ENCODE measurements at places on chromosomes 7 and 10.

- DNase-seq: no peak
These were observed 89.1 kb upstream of the SP4 start for GRCh38 chr7:21338728-21339164.

DNA sequence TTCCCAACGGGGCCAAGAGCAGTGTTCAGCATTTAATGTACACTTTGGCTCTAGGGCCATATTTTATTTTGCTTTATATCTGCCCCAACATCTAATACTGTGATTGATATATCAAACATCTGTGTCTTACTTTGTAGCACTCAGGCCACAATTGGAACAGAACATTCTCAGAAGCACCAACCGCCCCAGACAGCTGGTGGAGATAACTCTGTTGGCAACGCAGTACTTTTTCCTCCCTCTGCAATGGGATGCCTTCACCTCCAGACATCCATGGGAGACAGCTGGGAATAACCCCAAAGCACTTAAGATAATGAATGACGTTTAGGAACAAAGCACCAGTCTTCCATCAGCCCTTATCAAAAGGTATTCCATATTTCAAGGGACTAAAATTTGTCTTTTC, 57.4 kb downstream of the PIP4K2A start:
- no peak for DNase-seq

- no peak for DNase-seq
These were observed 650 bp upstream of the SORBS1 start for GRCh38 chr10:95561864-95562177.

DNA sequence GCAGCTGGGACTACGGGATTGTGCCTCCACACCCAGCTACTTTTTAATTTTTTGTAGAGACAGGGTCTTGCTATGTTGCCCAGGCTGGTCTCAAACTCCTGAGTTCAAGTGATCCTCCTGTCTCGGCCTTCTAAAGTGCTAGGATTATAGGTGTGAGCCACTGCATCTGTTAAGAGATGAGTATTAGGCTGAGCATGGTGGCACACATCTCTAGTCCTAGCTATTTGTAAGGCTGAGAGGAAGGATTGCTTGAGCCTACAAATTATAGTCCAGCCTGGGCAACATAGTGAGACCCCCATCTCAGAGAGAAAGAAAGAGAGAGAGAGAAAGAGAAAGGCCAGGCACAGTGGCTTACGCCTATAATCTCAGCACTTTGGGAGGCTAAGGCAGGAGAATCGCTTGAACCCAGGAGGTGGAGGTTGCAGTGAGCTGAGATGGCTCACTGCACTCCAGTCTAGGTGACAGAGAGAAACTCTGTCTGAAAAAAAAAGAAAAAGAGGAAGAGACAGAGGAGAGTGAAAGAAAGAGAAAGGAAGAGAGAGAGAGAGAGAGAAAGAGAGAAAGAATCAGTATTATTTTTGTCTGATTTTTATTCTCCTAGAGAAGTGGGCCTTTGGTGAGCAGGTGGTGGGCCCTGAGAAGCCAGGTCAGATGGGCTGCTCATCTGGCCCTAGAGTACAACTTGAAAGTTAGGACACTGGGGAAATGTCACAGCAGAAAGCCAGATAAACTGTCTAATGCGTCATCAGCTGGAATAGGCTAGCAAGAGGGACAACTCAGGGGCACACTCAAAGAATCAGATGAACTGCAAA, 58.2 kb upstream of the ZRANB1 start:
- no peak for DNase-seq

DNA sequence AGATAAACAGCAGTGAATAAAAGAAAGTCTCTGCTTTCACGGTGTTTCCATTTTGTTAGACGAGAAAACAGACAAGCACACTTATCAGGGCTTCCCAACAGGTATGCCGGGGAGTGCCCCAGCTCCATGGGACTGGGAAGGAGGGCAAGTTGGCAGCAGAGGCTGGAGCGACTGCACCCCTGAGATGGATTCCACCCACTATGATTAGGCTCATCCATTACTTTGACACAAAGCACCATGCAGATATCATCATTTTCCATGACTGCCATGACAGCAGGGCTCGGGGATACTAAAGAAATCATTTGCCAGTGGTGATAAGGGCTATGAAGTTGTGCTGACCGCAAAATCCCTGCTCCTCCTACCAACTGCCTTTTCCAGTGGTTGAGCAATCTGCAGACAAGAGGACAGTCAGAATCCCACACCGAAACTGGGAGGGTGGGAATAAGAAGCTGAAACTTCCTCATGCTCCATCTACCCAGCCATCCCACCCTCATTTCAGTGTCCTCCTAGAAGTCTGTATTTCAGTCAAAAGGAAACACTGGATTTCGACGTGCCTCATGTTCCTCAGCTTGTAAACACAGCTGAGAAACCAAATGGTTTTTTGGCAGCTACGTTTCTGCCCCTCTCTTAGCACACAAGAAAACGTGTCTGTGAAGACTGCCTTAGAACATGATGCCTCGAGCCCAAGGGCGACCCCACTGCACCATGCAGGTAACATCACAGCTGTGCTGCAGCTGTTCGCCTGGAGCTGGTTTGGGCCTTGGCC, 15.5 kb downstream of the CREB3L2 start:
- no peak for DNase-seq

DNA sequence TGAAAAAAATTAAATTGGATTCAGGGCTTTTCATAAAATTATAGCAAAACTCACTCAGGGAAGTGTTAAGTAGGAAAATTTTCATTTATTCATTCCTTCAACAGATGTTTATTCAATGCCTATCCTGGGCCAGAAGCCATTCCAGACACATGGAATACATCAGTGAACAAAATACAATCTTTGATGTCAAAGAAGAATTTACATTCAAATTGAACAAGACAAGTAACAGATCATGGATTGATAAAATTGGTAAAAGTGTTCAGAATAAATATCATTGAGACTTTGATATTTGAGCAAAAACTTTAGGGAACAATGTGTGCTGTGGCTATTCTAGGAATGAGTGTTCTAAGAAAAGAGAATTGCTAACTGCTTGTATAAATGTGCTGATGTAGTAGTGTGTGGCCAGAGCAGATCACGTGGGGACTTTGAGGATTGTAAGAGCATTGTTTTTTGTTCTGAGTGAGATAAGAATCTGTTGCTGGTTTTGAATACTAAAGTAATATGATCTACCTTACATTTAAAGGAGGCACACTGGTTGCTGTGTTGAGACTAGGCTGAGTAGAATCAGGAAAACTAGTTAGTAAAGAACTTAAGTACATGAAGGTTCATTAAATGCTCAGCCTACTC, 957.2 kb downstream of the PCDH15 start:
- DNase-seq: peak; percentile 24

GRCh38 chr10:130485236-130485957, 349.2 kb downstream of the GLRX3 start:
- DNase-seq: no peak

- no peak for DNase-seq
These were observed 105.4 kb upstream of the KMT2E start for GRCh38 chr7:104908636-104909035.

DNA sequence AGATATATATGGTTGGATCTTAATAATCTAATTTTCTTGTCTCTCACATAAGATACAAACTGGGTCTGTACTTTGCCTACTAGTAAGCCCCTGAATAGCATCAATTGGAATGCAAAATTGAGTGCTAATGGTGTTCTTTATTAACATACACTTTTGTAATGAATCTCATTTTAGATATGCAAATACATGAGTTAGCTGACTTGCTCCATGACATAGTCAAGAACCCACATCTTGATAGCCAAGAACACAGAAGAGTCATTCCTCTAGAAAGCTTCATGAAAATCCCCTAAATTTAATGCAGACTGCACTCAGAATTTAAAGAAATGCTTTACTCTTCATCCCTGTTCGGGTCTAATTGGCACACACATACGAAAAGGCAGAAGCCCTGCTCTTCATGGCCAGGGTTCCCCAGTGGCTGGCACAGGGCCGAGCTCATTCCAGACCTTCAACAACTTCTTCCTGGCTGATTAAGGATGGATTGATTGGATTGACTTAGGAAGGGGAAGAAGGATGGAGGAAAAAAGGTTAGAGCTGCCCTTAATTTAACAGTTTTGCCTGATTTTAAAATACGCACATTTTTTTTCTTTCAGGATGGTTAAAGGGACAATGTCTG, 431.1 kb upstream of the KLF6 start:
- DNase-seq: no peak

DNA sequence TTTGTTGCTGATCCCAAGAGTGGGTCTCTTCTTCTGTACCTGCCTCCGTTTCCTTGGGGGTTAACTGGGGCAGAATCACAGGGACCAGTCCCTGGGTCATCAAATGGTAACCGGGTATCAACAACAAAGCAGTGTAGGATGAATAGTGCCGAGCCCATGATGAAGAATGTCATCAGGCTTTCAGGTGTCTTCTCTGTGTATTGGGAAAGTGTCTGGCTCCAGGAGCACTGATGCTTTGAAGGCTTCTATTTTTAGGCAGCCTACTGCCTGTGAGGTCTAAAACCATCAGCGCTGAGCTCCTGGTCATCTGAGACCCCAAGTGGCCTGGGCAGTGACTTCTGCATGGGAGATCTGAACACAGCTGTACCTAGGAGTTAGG, 48.2 kb upstream of the SHH start:
- no peak for DNase-seq

DNA sequence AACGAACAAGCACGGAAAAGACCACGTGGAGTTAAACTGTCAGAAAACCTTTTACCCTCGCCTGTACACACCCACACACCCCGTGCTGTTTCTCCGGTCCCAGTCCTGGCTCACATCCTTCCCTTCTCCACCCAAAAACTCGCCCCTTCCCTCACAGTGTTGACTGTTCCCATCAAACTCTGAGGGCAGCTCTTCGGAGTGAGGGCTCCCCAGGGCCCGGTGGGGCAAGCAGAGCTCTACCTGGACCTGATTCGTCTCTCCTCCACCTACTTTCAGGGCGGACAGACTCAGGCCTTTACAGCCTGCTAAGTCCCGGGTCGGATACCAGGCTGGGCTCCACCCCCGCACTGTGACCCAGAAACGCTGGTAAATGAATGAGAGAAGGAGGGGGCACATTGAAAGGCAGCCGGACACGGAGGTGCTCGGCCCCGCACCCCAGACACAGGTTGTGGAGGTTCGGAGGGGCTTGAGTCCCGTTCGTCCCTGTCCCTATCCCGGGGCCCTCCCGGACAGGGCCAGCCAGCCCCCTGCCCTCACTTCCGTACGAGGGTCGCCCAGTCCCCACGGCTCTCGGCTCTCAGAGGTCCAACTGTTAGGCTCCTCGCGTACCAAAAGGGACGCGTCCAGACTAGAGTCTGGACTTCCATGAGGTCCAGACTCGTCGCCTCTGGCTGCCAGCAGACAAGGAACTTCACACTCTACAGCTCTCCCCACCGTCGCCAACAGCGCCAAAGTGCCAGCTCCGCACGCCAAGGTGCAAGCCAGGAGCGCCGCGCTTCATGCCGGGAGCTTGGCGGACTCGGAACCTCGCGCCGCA, 31.7 kb upstream of the ASL start:
- peak; percentile 41 for DNase-seq

DNA sequence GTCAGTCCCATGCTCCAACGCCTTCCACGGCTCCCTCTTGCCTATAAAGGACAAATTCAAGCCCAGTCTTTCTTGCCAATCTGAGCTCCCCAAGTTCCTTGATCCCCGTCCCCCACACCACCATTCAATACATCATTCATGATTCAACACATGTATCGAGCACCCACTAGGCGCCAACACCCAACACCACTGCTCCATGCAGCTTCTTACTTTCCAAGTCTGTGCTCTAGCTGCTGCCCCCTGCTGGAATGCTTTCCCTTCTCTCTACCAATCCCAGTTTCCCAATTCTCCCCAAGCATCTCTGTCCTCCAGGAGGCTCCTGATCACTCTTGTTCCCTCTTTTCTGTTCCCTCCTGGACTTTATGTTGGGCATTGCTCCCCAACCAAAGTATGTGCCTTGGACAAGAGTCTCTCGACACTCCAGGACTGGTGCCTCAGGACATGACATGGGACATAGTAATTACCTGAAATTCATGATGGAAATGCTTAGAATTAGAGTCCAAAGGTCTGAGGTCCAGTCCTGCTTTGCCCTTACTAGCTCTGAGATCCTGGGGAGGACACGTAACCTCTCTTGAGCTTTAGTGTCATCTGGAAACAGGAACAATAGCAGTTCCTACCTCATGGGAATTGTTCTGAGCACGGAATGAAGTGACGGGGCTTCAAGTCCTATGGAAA, 172.7 kb downstream of the NEURL1 start:
- DNase-seq: peak; percentile 2

- DNase-seq: no peak
These were observed 13.0 kb upstream of the WIPI2 start for GRCh38 chr7:5177060-5177459.

- no peak for DNase-seq
These were observed 167.0 kb downstream of the RPS24 start for GRCh38 chr10:78200686-78201085.

- no peak for DNase-seq
These were observed 5.3 kb upstream of the ACTR3B start for GRCh38 chr7:152754075-152754730.

- no peak for DNase-seq
These were observed 4.4 kb upstream of the VSTM4 start for GRCh38 chr10:49119746-49120145.

DNA sequence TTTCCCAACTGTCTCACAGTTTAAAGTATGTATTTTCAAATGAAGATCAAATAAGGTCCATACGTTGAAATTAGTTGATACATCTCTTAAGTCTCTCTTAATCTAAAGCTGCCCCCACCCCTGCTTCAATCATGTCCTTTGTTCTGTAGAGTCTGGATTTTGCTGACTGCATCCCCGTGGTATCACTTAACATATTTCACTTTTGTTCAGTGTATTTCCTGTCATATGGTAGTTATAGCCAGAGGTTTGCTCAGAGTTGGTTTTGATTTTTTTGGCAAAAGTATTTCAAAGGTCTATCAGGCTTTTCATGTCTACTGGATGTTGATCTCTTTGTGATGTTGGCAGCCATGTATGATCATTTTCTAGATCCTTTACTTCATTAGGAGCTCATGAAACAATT, 54.4 kb upstream of the ARID5B start:
- no peak for DNase-seq

- no peak for DNase-seq
These were observed 375.9 kb downstream of the DNAJB6 start for GRCh38 chr7:157712666-157713235.

- DNase-seq: no peak
These were observed 303.1 kb downstream of the FZD1 start for GRCh38 chr7:91567081-91568012.

DNA sequence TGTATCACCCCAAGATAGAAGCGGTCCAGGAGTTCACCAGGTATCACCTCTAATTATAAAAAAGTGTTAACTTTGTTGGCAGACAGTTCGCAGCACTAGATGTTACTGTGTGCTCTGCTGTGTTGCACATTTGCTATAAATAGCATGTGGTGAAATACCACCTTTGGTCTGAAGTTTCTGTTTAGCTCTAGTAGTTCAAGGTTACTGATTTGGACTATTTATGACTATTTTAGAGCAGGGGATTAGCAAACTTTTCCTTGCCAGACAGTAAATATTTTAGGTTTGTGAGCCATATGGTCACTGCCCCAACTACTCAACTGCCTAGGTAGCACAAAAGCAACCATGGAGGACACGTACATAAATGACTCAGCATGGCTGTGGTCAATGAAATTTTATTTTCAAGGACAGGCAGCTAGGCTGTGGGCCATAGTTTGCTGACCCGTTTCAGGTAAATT, 16.5 kb downstream of the DENND10 start:
- DNase-seq: no peak
